ENCODE measurements at places on chromosomes 6 and 20.

DNA sequence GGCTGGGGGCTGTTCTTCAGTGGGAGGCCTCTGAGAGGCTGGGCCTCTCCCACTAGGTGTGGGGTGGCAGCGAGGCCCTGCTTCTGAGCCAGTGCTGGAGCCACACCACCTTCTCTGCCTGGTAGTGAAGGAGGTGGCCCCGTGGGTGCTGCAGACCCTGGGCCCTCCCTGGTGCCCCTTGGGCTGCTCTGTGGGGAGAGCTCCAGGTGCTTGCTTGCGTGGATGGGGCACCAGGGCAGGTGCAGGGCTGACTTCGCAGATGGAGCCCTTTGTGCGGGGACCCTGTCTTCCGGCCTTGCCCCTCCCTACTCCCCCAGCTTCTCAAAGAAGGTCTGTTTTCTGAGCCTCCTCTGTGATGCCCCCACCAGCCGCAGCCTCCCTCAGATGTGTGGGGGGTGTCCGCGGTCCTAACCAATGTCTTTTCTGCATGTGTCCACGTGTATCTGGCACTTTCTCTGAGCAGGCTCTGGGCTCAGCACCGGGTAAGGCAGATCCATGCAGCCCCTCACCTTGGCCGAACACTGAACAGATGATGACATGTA lies 17.2 kb upstream of the MYT1 start:
- DNase-seq, result no peak

GRCh38 chr6:100344761-100345160 lies 120.0 kb downstream of the SIM1 start:
- no peak for DNase-seq

DNA sequence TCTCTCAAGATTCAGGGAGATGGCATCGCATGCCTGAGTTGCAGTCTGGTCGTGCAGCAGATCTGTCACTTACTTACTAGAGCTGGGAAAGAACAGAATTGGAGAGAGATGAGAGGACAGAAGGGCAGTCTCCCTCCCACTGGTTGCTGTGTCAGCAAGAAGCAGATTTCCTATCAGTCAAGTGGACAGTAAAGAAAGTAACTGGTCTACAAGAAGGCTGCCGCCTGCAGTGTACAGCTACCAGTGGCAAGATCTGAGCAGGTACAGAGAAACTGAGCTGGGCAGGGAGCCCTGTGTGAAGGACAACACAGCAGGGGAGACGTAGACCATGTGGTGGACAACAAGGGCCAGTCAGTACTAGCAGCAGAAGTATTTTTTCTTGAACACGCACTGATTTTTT lies 49.5 kb upstream of the PCSK2 start:
- no peak for DNase-seq

GRCh38 chr20:63366390-63367365 lies 5.5 kb upstream of the CHRNA4 start:
- no peak for DNase-seq

- DNase-seq, result no peak
Measured at GRCh38 chr20:54184071-54184470, 10.3 kb upstream of the CYP24A1 start.

- DNase-seq, result no peak
Measured at GRCh38 chr6:68637071-68637470, 2.0 kb downstream of the ADGRB3 start.

DNA sequence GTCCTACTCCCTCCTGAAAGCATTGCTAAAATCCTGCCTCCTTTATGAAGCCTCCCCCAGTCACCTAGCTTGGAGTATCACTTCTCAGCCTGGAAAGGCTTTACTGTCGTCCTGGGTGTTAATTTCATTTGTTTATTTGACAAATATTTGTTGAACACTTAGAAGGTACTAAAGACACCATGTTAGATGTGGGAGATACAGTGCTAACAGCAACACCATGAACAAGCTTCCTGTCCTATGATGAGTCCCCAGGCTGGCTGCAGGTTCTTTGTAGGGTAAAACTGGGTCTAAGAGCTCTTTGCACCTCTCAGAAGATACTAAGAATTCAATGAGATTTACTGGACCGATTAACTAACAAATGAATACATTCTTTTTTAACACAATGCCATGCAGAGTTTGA lies 109.2 kb upstream of the TMEM170B start:
- no peak for DNase-seq

DNA sequence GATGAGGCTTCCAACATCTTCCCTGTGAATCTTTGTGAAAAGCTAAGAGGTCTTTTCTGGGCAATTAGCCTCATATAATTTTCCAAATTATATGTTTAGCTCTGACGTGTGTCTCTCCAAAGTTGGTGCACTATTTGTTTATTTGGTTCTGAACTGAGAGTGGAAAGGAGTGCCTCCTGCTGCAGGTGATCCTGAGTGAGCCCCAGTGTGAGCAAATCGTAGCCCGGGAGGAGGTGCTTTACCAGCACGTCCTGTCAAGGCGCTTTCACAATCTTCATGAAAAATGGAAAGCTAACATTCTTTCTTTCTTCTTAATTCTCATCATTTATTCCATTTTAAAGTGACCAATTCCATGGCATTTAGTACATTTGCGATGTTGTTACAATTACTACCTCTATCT lies 231.9 kb downstream of the BMP2 start:
- DNase-seq, result no peak

- DNase-seq, result no peak
Measured at GRCh38 chr6:10278746-10279145, 136.1 kb downstream of the TFAP2A start.

- no peak for DNase-seq
Measured at GRCh38 chr6:41663568-41663967, 25.3 kb downstream of the MDFI start.

GRCh38 chr6:135424385-135424784 lies 73.2 kb downstream of the AHI1 start:
- DNase-seq, result no peak

DNA sequence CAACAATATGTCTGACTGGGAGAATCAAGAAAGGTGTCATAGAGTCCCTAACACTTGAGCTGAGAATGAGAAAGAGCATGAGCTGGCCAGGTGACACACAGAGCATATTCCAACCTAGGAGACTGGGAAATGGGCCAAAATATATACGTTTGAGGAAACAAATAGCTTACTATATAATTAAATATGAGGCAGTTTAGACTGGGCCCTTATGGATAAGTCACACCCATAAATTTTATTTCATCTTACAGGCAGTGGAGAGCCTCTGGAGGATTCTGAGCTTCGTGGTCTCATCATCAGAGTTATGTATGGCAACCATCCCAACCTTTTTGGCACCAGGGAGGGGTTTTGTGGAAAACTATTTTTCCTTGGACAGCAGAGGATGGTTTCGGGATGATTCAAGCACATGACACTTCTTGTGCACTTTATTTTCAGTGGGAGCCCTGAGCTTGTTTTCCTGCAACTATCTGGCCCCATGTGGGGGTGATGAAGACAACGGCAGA lies 12.9 kb upstream of the NQO2 start:
- no peak for DNase-seq

DNA sequence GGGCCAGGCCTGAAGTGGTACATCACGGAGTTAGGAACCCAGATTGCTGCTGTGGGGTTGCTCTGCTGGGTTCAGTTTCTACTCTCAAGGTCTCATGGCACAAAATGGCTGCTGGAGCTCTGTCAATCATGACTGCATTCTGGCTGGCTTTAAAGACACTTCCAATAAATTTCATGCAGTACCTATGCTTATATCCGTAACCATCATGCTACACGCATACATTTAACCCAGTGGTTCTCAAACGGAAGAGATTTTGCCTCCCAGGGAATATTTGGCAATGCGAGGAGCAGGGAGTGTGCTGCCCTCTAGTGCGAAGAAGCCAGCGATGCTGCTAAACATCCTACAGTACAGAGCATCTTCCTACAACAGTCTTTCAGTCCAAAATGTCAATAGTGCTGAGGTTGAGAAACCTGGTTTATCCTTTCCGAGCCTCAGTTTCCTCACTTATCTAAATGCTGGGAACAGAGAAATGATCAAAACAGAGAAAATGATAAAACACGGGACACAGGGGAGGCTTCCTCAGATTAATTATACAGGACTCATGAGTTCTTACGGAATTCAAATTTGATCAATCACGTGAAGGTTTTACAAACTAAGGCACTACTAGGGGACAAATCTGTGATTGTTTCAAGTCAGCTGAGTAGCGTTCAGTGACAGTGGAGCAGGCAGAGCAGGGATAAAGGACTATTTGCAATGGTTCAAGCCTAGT lies 9.6 kb upstream of the SLC2A10 start:
- DNase-seq, result no peak

GRCh38 chr6:67630146-67630545 lies 1004.9 kb upstream of the ADGRB3 start:
- no peak for DNase-seq

GRCh38 chr20:50958615-50959542 lies at the start of gene MOCS3:
MOCS3 (plus strand) TSS chr20:50958818; CDS start chr20:50958843, 25 bp downstream.
- peak; percentile 60 for DNase-seq

GRCh38 chr6:129936329-129937165 lies 75.4 kb upstream of the TMEM244 start:
- DNase-seq, result peak; percentile 1

DNA sequence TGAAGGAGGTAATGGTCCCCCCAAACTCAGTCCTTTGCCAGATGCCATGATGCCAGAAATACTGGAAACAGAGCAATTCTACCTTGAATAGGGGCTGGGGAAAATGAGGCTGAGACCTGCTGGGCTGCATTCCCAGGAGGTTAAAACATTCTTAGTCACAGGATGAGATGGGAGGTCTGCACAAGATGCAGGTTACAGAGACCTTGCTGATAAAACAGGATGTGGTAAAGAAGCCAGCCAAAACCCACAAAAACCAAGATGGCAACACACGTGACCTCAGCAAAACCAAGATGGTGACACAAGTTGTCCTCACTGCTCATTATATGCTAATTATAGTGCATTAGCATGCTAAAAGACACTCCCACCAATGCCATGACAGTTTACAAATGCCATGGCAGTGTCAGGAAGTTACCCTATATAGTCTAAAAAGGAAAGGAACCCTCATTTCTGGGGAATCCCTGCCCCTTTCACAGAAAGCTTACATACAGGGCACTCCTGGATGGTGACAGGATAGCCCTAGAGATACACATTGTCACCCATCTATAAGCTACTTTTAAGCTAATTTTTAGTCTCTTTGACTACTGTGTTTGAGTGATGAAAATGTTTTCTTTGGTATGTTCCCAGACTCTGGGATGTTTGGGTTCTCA lies 979.7 kb downstream of the TBC1D32 start:
- no peak for DNase-seq

DNA sequence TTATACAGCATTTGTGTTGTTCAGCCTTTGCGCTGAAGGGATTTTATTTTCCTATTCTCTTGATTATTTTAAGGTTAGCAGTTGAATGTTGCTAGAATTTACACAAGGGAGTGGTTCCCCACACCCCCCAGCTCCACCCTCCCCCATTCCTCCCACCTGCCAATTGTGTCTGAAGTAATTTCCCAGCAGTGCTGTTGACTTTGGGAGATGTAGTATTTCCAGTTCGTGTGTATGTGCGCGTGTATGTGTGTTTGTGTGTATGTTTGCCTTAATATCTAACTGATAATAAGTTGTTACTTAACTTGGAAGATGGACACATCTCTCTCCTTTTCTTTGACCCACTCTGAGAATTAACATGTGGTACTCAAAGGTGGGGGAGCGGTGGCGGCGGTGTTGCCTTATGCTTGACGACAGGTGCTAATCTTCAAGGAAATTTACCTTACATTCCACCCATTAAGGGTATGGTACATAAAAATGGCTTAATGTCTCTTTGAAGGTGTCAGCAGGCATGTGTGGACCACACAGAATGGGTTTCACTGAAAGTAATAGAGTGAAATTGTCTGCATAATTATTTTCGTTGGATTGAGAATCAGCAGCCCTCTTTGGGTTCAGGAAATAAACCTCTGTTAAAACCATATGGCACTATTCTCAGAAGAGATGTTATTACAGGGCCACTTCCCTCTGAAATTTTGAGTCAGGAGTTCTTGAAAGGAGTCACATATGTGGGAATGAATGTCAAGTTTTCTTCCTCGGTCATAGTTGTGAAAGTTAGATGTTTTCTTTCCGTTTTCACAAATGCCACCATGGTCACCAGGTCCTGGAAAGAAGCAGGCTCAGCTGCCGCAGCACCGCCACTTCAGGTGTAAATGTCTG lies 95.6 kb upstream of the SUPT3H start:
- no peak for DNase-seq

- DNase-seq, result no peak
Measured at GRCh38 chr6:39263303-39264037, 34.2 kb upstream of the KCNK5 start.

DNA sequence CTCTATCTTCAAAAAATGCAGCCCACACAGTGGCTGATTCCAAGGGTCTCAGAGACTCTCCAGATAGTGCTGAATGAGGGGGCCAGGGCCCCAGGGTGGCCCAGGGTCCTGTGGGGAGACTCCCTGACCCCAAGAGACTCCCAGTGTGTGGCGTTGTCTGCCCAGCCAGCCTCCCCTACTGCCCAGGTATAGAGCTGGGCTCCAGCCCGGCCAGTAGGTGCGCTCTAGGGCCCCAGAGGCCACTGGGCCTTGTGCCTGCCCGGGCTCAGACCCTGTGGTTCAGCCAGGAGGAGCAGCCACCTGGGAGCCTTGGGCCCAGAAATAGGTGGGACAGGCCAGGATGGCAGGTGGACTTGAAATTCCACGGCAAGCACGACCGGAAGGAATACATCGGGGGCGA lies 30.3 kb upstream of the GATA5 start:
- no peak for DNase-seq

DNA sequence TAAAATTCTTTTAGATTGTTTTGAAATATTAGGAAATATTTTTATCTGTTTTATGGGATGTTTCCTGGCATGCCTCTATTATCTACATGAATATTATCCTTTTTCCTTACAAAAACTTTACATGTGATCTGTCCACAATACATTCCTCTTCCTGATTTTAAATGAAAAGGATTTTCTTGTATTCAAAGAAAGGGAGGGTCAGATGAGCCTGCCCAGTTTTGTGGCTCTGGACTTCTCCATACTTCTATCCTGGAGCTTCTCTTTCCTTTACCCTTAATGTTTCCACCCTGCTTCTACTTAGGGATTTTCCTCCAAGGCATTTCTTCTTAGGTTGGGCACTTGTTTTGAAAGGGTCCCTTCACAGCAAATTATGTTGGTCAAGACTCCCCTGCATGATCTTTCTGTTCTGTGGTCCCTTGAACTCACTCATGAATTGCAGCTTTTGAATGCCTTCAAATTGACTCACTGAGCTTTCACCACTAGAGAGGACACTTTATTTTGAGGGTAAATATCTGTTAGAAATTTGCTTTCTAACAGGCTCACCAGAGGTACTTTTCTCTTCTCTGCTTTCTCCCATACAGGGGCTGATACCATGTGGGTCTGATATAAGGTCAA lies 104.9 kb downstream of the CENPW start:
- DNase-seq, result no peak

DNA sequence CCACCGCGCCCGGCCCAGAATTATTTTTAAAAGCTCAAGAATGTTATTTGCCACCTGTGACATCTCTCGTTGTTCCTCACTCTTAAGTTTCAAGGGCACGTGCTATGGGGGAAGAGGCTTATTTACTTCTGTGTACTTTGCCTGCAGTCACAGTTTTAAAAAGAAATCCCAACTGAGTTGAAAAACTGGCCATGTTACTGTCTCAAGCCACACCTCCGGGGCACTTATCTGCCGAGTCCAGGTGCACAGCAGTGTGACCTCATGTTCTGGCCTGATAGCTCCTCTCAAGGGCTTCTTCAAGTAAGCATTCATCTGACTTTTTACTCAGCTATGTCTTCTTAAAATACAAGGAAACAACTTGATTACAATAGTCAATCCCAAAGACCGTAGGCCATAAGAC lies 34.5 kb downstream of the SHLD1 start:
- DNase-seq, result no peak

Measured in stimulated activated CD8-positive, alpha-beta memory T cell treated with anti-CD3 and anti-CD28 coated beads, Interleukin-15, amount 100 ng/mL, for 4 hours (primary cell).